ENCODE measurements at places on chromosomes 4 and X. TPM values are rescaled to one million over a fixed set of nuclear protein-coding genes. Genes with fewer than 3 reads are reported as not detected.

Gene REELD1
- not detected for total RNA-seq

Gene FGF5
- total RNA-seq, result 1.6 TPM

Gene IQSEC2
- 11.6 TPM for total RNA-seq

Gene APLN
- 16.8 TPM for total RNA-seq

Gene SPANXD
- not detected for total RNA-seq

Gene DCX
- not detected for total RNA-seq

Gene GLOD5
- not detected for total RNA-seq

Gene PAGE5
- not detected for total RNA-seq

Gene TMEM165
- 38.3 TPM for total RNA-seq

Gene ZNF518B
- total RNA-seq, result 22.8 TPM

Gene CXCL11
- total RNA-seq, result not detected

Gene HPGD
- total RNA-seq, result 1.1 TPM

Gene XAGE1B
- not detected for total RNA-seq

Data from Right ventricle myocardium inferior (tissue), 1 donor.